Stimulated activated CD4-positive, alpha-beta T cell treated with anti-CD3 and anti-CD28 coated beads, Interleukin-4, amount 100 ng/mL, for 4 hours (primary cell): ENCODE measurements at places on chromosomes 12 and 14.

- DNase-seq: no peak
Measured at GRCh38 chr12:54036620-54037359, 3.9 kb downstream of the HOXC5 start.

DNA sequence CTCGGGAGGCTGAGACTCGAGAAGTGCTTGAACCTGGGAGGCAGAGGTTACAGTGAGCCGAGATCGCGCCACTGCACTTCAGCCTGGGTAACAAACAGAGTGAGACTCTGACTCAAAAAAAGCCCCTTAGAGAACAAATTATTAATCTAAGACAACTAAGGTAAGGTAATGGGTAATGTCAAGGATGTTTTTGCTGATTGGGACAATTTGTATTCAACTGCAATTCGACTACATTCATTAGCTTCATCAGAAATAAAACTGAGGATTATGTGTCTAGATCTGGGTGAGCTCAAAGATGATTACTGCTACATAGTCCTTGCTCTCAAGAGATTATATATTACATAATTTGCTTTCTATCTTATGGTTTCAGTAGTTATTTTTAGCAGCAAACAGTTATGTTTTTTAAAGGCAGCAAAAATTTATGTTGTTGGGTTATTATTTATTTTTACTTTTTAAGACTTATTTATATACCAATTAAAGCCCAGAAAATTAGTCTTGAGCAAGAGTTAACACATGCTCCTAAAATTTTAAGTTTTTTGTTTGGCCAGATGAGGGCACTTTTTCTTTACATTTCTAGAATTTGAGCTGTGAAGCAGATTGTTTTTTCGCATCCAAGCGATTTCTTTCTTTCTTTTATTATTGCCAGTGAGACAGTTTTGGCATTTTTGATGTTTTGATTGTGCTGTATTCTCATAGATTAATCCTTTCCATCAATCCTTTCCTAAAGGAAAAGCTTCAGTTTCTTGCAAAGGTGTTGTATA lies 52.3 kb downstream of the PLEKHA5 start:
- DNase-seq: no peak

DNA sequence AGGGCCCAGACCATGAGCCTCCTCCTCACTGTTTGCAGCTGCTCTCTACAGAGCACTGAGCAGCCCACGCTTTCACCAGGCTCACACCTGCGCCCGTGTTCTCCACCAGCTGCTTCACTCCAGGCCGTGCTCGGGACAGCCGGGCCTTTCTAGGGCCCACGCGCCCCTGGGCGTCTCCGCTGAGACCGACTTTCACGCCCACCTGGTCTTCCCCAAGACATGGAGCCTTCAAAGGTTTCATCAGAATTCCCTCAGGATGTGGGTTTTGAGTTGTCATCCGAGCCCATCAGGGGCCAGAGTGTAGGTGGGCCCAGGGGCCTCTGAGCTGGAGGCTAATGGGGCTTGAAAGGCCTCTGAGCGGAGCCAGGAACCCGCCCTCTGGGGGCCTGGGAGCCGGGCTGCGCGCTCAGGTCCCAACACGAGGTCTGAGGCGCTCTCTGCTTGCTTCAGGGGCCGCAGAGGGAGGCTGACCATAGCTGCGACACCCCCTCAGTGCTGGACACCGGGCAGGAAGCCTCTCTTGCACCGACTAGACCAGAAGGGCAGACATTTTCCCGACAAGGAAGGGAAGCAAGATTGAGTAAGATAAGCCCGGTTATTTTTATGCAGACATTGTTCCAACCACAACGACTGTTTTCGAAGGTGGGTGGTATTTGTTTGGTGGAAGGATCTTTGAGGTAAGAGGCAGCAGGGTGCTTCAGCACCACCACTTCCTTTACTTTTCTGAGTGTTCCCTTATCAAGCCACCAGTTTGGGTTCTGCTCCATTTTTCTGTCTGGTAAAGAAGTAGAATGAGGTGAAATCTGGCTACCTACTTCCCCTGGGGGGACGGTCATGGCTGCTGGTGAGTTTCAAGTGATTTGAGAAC lies 125.0 kb upstream of the FUT8 start:
- peak; percentile 48 for DNase-seq

DNA sequence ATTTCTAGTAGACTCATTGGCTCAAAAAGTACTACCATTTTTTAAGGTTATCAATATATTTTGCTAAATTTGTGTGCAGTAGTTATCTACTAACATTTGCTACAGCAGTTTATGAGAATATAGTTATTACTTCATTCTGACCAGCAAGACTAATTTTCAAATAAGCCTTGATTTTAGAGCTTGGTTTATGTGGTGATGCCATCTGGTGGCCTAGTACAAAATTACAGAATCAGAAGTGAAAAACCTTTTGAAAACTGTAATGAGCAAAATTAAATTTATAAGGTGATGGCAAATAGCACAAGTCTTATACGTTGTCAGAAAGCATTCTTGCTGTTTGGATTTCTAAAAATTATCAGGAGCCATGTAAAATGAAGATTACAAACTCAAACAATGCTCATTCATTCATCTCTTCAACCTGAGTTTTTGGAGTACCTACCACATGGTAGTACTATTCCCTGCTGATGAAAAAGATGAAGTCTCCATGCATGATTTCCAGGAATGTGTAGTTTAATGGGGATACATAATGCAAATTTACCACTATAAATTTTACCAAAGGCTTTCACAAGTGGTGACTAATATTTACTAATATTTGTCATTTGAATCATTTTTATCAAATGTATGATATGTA lies 51.0 kb downstream of the MAGOHB start:
- no peak for DNase-seq

GRCh38 chr12:106058256-106059182 lies 80.2 kb downstream of the NUAK1 start:
- DNase-seq: no peak

GRCh38 chr12:78306236-78306635 lies 475.5 kb downstream of the NAV3 start:
- DNase-seq: no peak

- peak; percentile 38 for DNase-seq
Measured at GRCh38 chr12:89351489-89352241, 636 bp downstream of the DUSP6 start.

GRCh38 chr12:1924996-1925683 lies 6.7 kb upstream of the CACNA2D4 start:
- DNase-seq: no peak

- no peak for DNase-seq
Measured at GRCh38 chr12:91871751-91872150, 273.9 kb downstream of the BTG1 start.

- DNase-seq: no peak
Measured at GRCh38 chr12:52524898-52525591, 4.9 kb upstream of the KRT5 start.

DNA sequence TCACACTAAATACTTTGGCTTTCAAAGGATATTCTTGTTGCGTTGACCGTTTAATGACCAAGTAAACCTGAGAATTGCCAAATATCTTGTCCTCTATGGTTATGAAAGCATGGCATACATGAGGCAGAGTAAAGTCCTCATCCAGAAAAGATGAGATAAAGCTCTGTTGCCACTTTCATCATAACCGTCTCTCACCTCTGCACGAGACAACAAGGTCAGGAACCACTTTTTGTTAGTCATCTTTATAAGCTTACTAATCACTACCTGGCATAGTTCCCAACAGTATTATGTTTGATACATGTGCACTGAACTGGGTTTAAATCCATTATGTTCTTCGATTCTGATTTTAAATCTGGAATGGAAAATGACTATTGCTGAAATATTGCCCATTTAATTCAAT lies 31.3 kb downstream of the PTPRB start:
- no peak for DNase-seq

GRCh38 chr14:30525833-30526232 lies 33.1 kb upstream of the G2E3 start:
- DNase-seq: no peak

- peak; percentile 17 for DNase-seq
Measured at GRCh38 chr12:24902511-24903328, 46.2 kb downstream of the BCAT1 start.

DNA sequence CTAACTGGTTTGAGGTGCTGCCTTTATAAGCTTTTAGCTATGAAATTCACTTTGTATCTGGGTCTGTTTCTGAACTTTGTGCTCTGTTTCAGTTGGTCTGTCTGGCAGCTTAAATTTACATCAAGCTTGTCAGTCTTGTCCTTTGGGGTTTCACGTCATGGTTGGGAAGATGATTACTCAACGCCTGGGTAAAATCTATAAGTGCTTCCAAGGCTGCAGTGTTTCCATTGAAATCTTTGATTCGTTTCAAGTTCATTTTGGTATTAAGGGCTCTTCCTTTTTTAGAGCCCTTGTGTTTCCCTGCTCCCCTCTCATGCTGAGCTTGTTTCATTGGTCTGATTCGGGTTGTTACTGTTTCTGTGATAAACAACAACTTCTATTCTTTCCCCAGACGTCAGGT lies 58.2 kb downstream of the FBXW8 start:
- no peak for DNase-seq

GRCh38 chr12:63753743-63754142 lies 26.0 kb upstream of the RXYLT1 start:
- no peak for DNase-seq

- DNase-seq: peak; percentile 9
Measured at GRCh38 chr12:102948941-102949352, 8.5 kb upstream of the ASCL1 start.

DNA sequence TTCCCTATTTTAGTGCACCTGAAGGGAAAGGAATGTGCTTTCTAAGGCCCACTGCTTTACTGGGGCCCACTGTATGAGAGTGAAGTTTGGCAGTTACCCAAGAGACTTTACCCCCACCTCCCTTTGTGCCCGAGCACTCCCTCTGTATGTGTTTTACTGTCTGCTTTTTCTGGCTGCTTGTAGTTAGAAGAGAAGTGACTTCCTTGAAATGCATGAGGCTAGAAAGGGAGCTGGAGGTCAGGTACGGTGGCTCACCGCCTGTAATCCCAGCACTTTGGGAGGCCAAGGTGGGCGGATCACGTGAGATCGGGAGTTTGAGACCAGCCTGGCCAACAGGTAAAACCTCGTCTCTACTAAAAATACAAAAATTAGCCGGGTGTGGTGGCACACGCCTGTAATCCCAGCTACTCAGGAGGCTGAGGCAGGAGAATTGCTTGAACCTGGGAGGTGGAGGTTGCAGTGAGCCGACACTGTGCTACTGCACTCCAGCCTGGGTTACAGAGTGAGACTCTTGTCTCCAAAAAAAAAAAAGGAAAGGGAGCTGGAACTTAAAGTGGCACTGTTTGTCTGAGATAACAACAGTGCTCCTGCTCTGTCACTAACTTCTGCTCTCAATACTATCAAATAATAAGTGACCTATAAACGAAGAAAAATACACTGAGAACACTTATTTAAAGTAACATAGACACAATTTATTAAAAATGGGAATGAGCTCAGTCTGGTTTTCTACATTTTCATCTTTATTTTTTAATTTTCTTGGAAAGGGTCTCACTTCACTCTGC lies 5.8 kb downstream of the TRIP11 start:
- DNase-seq: no peak

DNA sequence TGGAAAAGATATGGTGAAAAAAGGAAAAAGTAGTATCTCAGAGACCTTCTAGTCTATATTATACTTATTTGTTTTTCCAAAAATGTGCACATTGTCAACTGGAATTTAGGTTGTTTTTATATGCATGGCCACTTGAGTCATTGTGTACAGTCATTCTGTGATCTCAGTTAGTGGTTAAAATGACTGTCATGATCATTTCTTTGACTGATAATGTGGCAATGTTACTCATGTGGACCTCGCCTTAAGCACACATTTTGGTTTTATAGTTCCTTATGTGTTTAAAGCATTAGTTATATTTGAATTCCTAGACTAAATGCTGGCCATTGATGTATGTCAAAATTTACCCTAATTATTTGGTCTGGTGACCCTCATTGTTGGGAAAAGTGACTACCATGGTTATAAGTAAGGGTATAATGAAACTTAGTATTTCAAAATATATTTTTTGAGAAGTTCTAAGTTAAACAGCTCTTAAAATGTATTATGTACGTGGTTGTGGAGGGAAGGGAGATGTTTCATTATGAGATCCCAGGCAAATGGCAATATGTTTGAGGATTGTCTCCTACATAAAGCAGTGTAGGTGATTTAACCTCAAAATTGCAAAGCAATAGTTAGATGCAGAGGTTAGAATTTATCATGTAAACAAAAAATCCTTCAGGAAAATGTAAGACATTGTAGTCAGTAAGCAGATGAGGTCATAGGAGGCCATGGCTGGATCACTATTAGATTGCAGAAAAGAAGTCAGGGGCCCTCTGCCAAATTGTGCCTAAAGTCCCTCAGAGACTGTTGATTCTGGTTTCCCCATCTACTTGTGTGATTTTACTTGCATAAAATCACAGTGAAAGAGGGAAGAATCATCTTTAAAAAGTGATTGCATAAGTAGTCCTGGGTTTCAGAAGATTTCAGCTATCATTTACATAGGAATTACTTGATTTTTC lies 17.5 kb downstream of the PNMA1 start:
- no peak for DNase-seq

DNA sequence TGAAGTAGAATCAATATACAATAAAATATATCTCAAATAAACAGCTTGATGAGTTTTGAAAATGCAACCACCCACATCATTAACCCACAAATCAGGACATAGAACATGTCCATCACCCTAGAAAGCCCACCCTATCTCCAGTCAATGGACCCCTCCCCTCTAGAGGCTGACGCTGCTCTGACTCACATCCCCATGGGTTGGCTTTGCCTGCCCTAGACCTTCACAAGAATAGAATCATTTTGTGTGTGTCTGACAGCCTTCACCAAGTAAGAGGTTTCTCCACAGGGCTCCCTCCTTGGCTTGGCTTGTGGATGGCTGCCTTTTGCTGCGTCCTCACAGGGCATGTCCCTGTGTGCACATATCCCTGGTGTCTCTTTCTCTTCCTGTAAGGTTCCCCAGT lies 250.2 kb upstream of the RTL1 start:
- no peak for DNase-seq
